MV-4-11 (cell line): ENCODE measurements at places on chromosomes 12 and 14.
A peak's percentile ranks its signal among the peaks of the same experiment; 100 is the strongest.

- DNase-seq: no peak
Measured at GRCh38 chr12:53967421-53967925, 5.5 kb upstream of the HOXC11 start.

DNA sequence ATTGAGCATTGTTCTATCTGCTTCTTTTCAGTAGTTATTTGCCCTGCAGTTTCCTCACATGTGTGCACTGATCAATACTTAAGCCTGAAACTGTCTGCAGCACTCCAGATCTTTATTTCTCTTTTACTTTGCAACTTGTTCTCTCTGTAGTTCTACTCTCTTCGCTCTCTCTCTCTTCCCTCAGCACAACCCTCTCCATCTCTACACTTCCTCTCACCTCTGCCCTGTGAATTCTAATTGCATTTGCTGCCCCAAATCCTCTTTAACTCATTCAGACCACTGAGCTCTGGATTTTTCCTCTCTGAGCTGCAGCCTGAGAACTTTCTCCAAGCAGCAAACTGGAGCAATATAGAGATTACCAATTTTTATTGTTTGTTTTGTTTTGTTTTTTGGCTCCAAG is 1035.5 kb downstream of the FSCB start:
- DNase-seq: no peak

GRCh38 chr14:28323366-28323765 is 443.2 kb upstream of the FOXG1 start:
- no peak for DNase-seq

DNA sequence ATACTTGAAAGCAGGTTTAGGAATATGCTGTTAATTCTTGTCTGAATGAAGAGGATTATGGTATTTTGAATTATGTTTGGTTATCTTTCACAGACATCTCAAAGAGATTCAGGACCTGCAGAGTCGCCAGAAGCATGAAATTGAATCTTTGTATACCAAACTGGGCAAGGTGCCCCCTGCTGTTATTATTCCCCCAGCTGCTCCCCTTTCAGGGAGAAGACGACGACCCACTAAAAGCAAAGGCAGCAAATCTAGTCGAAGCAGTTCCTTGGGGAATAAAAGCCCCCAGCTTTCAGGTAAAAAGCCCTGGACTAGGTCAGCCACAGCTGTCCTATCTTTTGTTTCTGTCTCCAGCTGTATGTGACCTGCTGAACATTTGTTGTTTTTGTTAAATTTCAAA is 52.1 kb downstream of the RAD52 start:
- DNase-seq: no peak

- DNase-seq: peak; percentile 68
Measured at GRCh38 chr14:77309131-77309530, 11.6 kb downstream of the POMT2 start.

GRCh38 chr12:24069532-24070395 is 120.3 kb upstream of the SOX5 start:
- DNase-seq: no peak

GRCh38 chr12:113802000-113802749 is 163.9 kb downstream of the RBM19 start:
- no peak for DNase-seq

DNA sequence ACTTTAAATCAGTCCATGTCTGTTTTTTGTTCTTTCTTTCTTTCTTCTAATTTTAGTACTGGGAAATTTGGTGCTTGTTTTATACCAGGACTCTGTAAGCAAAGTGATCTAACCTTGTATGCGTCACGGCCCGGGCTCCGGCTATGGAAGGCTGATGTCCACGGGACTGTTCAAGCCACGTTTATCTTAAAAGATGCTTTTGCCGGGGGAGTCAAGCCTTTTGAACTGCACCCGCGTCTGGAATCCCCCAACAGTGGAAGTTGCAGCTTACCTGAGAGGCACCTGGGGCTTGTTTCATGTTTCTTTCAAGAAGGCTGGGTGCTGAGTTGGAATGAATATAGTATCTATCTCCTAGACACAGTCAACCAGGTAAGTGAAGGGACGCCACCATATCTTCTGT is 62.2 kb downstream of the TECPR2 start:
- no peak for DNase-seq

- no peak for DNase-seq
Measured at GRCh38 chr12:108694812-108695278, 36.5 kb downstream of the CORO1C start.

DNA sequence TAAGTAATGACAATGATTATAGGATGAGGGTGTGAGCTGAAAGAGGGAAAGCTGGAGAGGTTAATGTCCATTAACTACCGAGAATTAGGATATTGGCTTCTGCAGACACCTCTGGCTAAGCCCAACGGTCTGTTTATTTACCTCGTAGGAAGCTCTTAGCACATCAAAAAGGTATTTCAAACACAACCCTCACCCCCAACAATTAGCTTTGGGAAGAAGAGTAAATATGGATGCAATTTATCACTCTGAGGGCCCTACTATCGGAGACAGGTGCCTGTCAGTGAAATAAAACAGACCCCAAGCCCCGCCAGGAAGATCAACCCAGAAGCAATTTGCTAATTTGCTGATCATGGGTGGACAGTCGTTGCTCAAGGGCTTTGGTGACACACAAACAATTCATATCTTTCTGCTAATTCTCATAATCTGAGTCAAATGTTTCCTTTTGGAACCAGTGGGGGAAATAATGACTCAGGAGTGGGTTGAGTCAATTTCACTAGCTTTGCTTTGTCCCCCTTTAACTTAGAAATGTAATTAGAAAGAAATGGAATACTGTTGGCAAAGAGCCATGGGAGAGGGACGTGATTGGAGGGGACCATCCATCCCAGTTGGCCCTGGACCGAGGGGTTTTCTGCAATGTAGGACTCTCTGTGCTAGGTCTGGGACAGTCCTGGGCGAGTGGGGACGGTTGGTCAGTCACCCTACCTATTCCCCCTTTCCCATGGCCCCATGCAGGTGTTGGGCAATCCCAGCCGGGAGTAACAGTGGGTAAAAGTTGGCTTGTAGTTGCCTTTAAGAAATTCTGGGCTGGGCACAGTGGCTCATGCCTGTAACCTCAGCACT is 99.1 kb upstream of the MED13L start:
- DNase-seq: no peak

DNA sequence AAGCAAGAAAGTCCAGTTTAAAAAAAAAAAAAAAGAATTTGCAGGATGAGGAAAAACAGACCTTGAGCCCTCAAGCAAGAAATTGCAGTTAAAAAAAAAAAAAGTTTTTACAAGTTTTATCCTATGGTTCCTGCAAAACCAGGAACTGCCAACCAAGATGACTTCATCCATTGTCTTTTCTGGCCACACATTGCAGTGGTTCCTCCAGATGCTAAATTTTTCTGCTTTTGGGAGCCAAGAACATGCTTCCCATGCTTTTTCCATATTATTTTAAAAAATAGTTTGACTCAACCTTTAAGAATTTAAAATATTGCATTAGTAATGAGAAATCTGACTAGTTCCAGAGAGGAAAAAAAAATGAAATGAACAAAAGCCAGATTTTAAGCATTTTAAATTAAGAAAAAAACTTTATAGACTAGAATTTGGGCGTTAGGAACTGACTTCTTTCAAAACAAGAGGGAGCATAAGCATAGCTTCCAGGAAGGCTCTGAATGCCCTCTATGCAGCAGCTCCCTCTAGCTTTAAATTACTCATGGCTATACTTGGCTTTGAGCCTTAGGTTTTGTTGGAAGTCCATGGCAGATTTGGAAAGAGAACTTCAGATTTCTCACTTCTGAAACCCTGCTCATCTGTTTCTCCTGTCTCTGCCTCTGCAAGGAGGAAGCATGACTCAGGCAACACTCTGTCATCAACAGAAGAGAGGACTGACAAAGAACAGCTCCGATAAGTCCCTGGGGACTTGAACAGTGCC is 124.5 kb downstream of the GPR65 start:
- peak; percentile 84 for DNase-seq

GRCh38 chr14:61368781-61369453 is 47.5 kb downstream of the PRKCH start:
- DNase-seq: no peak

- DNase-seq: no peak
Measured at GRCh38 chr12:119118625-119119024, 60.1 kb upstream of the HSPB8 start.

DNA sequence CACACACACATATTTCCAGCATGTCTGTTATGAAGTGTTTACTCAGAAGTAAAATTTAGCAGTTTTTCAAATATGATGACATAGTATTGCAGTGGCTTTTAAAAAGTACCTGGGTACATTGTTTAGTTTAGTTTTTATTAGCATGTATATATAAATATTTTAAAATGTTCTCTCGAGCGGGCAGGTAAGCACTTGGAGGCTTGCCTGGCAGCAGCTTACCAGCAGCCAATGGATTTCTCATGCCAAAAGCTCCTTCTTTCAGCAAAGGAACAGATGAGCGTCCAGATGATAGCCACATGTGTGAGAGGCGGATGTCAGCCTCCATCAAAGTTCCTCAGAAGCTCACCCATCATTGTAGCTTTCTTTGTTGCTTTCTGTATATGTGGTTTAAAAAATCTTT is 57.2 kb upstream of the LRIG3 start:
- no peak for DNase-seq

- peak; percentile 60 for DNase-seq
Measured at GRCh38 chr12:93832131-93832530, 155.0 kb downstream of the CRADD start.

DNA sequence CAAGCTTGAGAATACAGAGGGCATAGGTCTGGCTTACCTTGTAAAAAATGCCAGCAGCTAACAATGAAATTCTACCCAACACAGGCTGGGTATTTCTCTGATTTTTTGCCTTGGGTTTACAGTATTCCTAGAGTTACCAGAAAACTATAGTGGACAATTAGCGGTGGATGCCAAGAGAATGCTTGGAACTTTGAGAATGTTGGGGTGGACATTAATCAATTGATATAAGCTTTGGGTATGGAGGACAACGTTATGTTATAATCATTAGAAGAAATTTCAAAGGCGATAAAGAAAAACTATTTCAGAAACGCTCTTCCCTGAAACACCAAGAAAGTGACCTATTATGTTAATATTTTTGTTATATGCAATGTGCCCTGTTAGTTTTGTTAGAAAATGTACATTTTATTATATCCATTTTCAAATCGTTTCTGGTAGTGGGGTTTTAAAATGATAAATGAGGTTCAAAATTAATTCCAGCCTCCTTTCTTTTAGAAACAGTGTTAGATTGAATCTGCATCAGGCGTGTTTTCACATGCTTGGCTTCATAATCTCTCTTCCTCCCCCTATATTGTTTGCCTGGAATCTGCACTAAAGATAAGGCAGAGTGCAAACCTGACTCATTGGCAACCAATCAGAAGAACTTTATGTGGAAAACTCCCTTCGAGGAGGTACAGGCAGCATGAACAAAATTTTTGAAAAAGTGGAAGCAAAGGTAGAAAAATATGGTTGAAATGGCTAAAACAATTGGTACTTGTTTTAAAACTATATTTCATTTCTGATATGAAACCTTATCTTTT is 1.4 kb upstream of the PTPRQ start:
- DNase-seq: no peak
